IPS DF 6.9 (cell line): ENCODE measurements at places on chromosomes 16 and 17.

DNA sequence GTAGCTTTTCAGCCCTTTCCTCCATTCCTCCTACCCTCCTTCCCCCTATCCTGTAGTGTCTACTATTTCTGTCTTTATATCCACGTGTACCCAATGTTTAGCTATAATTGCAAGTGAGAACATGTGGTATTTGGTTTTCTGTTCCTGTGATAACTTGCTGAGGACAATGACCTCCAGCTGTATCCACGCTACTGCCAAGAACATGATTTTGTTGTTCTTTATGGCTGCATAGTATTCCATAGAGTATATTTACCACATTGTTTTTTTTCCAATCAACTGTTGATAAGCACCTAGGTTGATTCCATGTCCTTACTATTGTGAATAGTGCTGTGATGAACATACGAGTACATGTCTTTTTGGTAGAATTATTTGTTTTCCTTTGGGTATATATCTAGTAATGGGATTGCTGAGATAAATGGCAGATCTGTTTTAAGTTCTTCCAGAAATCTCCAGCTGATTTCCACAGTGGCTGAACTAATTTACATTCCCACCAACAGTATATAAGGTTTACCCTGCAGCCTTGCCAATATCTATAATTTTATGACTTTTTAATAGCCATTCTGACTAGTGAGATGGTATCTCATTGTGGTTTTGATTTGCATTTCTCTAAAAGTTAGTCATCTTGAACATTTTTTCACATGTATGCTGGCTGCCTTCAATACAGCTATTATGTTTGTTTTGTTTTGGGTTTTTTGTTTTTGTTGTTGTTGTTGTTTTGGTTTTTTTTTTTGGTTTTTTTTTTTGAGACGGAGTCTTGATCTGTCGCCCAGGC lies 10.9 kb upstream of the COPRS start:
- DNase-seq, result no peak

DNA sequence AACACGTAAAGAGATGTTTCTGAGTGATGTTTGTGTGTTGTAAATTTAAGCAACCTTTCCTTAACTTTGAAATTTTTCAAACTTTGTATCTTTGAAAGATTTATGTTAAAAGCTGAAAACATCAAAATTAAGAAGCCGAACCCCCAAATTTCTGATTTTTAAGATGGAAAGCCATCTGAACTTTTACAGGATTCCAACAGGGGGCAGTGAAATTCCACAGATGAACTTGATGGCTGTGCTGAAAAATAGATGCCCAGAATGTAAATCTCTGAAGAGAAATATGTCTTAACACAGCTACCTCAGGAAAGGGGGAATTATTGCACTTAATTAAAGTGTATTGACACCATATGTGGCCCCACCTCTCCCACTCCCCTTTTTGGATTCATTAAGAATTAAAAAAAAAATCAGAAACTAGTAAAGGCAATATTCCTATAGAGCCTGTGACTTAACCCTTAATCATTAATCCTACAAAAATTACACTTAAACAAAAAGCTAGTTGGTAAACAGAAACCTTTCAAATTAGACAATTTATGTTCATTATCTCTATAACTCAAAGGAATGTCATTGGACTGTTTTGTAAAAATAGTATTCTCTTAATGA lies 597.9 kb downstream of the KCNJ2 start:
- peak; percentile 5 for DNase-seq

- no peak for DNase-seq
Observed at GRCh38 chr17:44642834-44643233, 13.4 kb upstream of the MEIOC start.

DNA sequence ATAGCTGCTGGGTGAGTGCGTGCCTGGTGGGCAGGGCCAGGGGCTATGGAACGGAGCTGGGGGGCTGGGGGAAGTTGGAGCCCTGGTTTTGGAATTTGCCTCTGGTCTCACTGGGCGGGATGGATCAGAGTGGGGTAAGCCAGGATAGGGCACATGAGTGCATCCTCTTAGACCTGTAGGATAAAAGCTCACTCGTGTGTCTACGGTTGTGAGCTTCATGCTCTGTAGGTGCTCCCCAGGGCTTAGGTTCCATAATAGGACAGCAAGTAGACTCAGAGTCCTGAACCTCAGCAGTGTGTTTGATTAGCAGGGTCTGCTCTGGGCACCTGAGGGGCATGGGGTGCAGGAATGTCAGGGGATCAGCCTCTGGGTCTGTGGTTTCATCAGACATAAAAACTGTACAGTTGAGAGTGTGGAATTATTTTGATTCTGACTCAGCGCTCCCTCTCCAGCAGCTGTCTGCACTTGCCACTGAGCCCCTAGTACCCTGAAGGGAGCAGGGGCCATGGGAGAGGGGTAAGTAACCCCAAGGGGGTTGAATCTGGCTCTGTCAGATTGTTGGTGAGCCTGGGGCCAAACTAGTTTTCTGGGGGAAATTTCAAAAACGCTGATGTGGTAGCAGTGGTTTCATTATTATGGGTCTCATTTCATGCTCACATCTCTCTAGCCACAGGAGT lies 84.2 kb upstream of the LGALS9 start:
- DNase-seq, result no peak

GRCh38 chr17:7413346-7413985 lies 5.8 kb downstream of the NLGN2 start:
- DNase-seq, result no peak

GRCh38 chr16:6510261-6510660 lies 822.4 kb upstream of the RBFOX1 start:
- no peak for DNase-seq

DNA sequence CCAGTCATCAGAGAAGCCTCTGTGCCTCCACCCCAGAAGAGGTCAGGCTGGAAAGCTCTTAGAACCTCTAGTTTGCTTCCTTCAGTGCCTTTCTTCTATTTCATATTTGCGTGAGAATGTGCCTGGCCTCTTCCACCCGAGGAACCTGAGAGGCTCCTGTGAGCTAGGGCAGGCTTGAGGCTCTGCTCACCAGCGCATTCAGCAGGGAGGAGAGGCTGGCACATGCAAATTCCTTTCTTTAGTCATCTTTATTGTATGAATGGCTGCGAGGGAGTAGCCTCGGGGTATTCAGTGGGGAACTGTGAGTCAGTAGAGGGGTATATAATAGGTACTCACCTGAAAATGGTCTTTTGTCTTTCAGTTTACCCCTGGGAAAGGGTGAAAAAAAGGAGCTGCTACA lies 268.3 kb downstream of the ABCC12 start:
- no peak for DNase-seq

- peak; percentile 37 for DNase-seq
Observed at GRCh38 chr17:3535253-3535995, 22.2 kb downstream of the TRPV3 start.

- DNase-seq, result no peak
Observed at GRCh38 chr16:11682655-11683096, 14.4 kb downstream of the SNN start.

- DNase-seq, result no peak
Observed at GRCh38 chr16:2033057-2033908, 6.6 kb downstream of the NHERF2 start.

GRCh38 chr17:5418858-5419355 lies 555 bp downstream of the NUP88 start:
- no peak for DNase-seq

DNA sequence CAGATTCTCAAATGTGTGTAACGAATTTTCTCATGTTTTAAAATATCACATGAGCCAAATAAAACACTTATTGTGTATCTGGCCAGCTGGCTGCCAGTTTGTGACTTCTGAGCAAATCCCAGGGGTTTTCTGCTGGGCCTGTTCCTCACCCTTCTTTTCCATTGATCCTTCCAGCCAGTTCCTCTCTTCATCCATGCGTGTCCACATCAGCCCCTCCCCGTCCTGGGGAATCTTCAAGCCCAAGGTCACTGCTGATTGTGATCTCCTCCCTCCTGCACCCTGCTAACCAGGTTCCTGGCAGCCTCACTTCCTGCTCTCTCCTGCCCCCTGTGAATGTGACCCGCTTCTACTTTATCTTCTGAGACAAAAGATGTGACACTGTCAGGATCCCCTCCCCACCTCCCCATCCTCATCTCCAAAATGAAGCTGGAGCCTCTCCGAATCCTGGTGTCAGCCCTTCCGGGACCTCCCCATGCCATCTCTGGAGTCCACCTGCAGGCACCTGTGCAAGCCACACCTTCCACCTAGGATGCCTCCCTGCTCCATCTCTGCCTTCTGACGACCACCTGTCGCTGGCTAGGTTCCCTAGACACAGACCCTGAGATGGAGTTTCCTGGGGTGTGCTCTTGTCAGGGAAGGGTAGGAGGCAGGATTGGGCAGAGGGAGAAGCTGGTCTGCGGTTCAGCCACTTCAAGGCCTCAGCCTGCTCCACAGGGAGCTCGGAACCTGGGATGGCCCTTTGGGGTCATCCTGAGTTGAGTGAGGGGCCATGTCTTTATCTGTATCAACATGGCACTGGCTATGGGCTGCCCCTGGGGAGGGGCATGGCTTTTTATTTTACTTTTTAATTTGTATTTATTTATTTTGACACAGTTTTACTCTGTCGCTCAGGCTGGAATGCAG lies 205.1 kb downstream of the KATNIP start:
- DNase-seq, result no peak

GRCh38 chr16:66853261-66854139 lies 9.3 kb downstream of the CA7 start:
- no peak for DNase-seq

DNA sequence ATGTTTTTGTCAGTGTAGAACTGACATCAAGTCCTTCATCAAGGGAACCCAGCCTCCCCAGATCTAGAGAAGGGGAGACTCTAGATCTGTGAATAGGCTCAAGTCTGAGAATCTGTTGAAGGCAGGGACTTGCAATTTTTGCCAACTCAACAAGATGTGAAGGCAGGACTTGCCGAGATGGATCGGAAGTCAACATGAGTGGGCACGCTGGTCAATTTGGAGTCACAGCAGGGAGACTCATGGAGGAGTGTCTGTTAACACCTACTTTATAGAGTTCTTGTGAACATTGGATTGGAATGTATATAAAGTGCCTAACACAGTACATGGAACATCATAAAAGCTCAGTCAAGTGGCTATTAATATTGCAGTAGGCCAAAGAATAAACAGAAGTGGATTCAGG lies 10.0 kb downstream of the ZNF689 start:
- no peak for DNase-seq

DNA sequence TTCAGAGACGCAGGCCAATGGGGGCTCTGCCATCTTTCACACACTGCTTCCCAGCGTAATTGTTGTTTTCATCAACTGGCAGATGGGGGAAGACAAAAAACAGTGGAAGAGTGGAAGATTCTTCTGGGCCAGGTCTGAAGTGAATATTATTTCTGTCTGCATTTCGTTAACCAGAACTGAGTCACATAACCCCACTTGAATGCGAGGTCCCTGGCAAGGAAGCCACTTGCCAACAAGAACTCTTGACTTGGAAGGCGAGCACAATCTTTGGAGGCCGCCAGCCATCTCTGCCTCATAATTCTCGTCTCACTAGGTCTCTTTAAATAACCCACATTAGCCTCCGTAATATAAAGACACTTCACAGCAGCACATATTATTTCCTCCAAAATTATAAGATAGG lies 75.4 kb downstream of the CYB561 start:
- no peak for DNase-seq

DNA sequence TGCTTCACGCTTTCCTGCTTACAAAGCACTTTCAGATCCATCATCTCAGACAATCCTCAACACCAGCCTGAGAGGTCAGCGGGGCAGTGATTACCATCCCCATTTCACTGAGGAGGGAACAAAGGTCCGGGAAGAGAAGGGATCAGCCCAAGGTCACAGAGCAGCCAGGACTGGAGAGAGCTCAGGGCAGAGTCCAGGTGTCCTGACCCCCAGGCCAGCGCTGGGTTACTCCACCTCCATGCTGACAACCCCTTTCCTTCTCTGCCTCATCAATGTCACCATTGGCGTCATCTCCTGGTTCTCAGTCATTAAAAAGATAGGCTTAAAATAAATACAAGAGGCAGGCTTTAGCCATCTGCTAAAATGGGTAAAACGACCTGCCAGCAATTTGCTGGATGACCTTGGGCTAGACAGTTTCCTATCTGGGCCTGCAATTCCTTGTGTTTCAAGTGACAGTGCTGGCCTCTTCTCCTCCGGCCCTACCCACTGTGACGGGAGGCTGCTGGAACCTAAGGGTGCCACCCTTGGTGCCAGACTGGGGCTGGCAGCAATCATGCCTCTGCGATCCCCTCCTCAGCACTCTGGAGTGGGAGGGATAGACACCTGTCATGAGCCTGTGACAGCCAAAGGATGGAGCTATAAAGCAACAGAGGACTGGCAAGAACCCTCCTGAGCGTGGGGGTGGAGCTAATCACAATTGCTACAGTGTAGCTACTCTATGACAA lies 79.5 kb upstream of the CCL1 start:
- DNase-seq, result no peak

- no peak for DNase-seq
Observed at GRCh38 chr16:30722916-30723315, 23.9 kb downstream of the SRCAP start.

DNA sequence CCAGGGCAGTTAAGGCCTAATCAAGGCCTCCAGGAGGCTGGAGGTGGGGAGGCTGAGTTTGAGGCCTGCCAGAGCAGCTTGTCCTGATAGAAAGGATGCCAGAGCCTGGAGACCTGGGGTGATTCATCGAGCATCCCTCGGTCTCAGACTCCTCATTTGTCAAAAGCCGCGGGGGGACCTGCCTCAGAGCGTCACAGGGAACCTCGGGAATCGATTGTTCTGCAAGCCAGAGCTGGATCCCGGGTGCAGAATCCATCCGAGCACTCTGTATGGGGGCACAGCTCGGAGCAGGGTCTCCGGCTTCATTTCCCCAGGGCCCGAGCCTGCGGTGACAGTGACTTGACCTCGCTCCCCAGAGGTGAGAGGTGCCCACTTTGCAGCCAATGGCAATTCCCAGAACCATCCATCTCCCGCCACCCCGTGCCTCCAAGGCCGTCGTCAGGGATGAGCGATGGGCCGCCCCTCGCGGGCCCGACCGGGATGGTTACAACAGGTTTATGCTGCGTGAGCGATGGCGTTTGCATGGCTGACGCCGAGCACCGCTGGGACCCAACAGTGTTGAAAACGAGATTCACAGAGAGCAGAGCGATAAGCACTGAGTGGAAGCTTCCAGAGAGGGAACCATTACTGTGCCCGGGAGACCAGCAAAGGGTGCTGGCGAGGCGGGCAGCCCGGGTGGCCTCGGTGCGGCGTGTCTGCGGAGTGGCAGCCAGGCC lies 117.1 kb upstream of the GSE1 start:
- DNase-seq, result no peak

GRCh38 chr16:53518550-53519416 lies 15.8 kb upstream of the AKTIP start:
- DNase-seq, result no peak

DNA sequence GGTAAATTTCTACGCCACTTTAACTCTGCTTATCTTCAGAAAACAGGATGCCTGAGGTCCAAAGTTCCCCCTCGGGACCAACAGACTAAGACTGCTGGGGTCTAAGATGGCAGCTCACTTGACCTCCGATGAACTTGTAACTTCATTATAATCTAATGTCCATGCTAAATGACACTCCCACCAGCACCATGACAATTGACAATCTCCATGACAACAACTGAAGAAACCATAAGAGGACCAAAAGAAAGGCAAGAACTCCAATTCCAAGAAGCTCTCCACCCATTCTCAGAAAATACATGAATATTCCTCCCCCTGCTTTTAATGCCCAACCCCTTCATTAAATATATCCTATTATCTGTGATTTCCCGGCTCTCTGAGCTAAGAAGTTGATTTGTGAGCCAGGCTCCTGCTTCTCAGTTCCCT lies 7.5 kb downstream of the CCL4 start:
- no peak for DNase-seq

GRCh38 chr16:86292171-86292775 lies 218.1 kb upstream of the FOXF1 start:
- DNase-seq, result no peak

- DNase-seq, result no peak
Observed at GRCh38 chr17:38326996-38327792, 16.6 kb downstream of the GPR179 start.
